ENCODE measurements at places on chromosomes 12 and 14.

DNA sequence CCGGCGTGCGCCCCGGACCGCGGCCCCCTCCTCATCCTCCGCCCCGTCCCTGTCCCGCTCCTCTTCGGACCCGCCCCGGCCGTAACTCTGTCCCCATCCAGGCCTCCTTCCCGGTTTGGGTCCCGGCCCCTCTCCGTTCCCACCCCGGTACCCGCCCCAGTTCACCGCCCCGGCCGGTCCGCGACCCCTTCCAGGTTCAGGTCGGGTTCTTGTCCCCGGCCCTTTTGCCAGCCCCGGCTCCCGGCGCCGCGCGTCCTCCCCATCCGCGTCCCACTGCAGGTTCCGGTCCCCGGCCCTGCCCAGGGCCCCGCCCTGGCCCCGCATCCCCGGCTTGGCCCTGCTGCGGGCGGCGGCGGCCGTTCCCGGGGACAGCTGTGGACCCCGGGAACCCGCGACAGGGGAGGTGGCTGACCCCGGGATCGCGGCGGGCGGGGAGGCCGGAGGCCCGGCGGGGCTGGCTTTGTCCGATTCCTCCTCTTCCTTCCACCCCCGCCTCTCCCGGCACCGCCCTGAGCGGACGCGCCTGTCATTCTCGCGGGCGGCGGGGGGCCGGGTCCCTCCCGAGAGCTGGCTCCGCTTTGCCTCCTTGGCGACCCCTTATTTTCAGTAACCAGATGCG is 601 bp downstream of the KLC1 start:
- no peak for DNase-seq

DNA sequence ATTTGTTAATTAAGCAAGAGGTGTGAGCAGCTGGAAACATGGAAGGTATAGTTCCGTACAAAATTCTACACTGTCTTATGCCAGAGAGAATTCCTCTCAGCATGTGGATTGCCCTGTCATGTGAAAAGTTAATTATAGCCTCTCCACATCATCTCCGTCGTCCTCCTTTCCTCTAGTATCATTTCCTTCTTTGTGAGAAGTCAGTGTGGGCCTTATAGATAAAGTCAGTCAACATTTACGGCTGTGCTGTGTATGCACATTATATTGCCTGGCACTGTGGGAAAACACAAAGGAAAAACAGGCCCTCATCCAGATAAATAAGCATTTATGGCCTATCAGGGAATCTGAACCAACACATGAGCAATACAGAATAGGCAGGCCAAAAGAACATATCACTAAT is 236.6 kb downstream of the SEC23A start:
- DNase-seq: no peak

DNA sequence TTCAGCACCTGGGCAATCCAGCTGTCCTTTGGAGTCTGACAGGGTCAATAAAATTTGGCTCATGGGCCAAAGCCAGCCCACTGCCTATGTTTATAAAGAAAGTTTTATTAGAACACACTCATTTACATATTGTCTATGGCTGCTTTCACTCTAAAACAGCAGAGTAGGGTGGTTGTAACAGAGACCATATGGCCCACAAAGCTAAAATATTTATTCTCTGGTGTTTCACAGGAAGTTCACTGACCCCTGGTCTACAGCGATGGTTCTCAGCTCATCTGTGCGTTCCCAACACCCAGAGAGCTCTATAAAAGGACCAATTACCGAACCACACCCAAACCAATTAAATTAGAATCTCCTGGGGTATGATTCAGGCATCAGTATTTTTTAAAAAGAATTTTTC is 37.7 kb upstream of the RTRAF start:
- DNase-seq: no peak

GRCh38 chr12:121610239-121611149 is 15.8 kb upstream of the ORAI1 start:
- no peak for DNase-seq

DNA sequence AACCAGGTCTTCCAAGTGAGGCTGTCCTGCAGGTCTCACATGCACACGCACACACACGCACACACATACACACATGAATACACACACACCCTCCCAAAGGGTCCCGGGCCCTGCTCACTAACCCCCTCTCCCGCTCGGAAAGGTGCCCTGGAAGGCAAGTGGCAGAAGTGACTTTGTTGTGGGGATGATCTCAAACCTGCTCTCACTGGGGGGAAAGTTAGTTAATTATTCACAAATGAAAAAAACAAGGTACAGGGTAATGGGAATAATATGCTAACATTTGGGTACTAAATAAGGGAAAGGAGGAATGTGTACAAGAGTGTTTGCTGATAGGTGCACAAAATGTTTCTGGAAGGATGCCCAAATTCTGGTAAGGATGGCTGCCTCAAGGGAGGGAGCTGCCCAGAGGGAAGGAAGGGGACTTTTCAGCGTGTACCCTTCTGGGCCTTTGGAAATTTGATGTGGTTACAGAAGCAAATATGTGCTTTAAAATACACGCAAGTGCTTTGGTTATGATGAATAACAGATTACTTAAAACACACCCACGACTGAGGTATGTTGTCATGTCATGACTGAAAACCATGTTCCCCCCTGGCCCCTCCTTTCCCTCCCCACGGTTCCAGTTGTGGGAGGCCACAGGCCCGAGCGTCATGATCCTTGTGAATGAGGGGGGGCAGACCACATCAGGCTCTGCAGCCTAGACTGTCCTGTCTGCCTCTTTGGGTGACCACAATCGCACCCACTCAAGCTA is 43.3 kb upstream of the PLEKHG6 start:
- no peak for DNase-seq

DNA sequence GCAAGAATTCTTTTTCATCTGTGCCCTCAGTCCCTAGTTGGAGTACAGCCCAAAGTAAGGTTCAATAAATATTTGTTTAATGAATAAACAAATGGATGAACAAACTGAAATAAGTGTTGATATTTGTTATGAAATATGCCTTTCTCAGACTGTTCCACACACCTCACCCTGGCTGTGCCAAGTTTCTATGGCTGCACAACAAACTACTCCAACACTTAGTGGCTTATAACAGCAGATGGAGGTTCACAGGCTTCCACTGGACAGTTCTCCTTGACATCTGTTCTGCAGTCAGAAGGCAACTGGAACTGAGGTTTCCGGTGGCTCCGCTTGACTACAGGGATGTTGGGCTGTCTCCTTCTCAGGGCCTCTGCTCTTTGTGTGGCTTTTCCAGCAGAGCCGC is 197.1 kb downstream of the RGS6 start:
- DNase-seq: no peak

DNA sequence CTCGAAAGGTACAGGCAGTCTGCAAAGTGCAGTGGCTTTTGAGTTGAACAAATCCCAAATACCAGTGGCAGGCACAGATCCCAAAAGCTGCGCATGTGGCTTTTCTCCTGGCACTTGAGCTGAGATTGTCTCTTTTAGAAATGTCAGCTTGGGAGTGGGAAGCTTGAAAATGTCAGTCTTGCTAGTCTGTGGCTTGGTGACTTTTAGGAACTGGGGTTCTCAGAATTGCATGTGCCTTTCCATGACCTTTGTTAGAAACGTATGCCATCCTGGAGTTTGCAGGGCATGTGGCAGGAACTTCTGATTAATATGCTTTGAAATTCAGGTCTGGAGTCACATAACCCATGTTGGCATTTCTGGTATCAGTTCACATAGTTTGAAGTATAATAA is 182.1 kb downstream of the CHST11 start:
- no peak for DNase-seq

GRCh38 chr14:66746316-66747006 is 238.5 kb downstream of the GPHN start:
- DNase-seq: no peak
